Cerebellar cortex (tissue), 1 donor: ENCODE measurements at places on chromosomes 6 and 20.
A peak's percentile ranks its signal among the peaks of the same experiment; 100 is the strongest.

DNA sequence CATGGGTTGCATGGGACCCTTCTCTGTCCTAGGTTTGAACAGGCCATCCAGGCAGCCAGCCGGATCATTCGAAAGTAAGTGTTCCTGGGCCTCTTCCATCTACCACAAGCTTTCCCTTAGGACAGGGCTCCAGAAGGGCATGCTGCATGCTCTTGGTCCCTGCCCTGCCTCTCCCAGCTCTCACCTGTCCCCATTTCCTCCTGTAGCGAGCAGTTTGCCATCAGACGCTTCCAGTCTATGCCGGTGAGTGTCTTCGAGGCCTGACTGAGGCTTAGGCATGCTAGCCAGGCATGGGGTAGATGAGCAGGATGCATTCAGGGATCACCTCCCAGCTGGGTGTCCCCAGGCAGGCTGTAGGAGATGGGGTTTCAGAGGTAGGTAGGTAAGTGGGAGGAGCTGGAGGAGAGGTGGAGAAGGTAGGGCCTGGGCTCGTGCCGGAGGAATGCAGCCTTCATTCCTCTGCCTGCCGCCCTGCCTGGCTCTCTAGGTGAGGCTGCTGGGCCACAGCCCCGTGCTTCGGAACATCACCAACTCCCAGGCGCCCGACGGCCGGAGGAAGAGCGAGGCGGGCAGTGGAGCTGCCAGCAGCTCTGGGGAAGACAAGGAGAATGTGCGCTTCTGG, 4.3 kb downstream of the CDC25B start:
- DNase-seq: no peak

DNA sequence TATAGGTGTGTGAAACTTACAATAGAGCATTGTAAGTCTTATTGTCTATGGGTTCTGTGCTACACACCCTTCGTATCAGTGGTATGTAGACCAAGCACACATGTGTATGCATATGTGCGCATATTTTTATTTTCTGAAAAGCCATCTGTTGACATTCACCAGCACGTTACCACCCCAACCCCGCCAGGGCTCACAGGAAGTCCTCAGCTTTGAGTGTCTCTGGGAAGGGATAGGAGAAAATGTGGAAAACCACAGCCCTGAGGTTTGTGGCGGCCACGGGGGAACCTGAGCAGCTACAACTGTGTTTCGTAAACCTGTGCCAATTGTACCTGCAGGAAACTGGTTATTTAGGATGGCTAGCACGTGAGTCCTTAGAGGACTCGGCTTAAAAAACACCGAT, 123.3 kb upstream of the PHACTR3 start:
- DNase-seq: no peak

DNA sequence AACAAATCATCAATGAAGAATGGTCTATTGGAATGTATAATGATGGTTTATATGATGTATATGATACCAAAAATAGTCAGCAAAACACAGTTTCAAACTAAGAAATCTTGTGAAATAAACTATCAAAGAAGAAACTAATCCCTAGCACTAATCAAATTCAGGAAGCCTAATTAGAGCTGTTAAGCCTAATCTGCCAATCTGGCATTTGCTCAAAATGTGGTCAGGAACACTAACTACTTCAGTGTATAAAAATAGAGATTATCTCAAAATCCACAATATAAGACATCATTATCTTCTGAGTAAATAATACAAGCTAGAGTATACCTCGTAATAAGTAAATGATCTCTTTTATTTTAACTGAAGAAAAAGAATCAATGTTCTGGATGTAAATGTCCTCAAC, 12.8 kb upstream of the AKAP7 start:
- no peak for DNase-seq

DNA sequence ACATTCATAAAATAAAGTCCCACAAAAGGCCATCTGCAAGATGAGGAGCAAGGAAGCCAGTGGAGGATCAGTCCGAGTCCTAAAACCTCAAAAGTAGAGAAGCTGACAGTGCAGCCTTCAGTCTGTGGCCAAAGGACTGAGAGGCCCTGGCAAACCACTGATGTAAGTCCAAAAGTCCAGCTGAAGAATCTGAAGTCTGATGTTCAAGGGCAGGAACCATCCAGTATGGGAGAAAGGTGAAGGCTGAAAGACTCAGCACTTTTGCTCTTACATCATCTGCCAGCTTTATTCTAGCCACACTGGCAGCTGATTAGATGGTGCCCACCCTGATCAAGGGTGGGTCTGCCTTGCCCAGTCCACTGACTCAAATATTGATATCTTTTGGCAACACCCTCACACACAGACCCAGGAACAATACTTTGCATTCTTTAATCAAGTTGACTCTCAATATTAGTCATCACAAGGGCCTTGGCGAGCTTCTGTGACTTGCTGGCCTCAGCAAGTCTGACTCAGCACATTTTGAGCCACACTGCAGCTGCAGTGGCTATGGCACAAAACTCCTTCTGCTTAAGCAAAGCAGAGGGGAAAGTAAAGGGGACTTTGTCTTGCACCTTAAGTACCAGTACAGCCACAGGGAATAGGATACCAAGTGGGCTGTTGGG, 1370.3 kb upstream of the CITED2 start:
- DNase-seq: no peak

DNA sequence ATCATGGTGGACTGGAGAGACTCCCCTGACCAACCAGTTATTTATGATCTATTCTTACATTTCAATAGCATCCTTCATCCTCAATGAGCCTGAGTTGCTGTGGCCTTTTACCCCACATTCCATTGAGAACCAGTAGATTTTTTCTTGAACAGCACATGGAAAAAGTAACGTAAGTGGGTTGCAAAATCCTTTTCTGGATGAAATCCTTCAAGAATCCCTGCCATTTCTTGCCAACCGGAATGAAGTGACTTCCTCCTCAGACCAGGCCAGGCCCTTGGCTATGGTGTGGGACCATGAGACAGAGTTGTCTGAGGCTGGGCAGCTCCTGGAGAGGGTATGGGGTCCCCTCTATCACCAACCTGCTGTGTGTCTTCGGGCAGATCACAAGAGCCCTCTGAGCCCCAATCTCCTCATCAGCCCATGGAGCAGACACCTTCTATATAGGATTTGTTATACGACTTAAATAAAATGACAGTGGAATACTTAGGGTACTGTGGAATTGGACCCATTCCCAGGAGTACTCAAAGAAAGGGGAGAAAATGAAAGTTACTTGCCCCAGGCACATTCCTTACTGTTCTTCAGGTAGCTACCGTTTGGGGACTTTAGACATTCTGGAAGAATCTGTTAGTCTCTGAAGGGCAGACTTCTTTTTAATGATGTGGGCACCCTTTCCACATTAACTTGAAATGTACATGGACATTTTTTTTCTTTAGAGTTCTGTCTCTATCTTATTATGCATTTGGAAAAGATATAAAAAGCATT, 10.9 kb downstream of the EYA2 start:
- DNase-seq: no peak

GRCh38 chr6:36671687-36672375, 6.7 kb upstream of the CDKN1A start:
- DNase-seq: no peak

DNA sequence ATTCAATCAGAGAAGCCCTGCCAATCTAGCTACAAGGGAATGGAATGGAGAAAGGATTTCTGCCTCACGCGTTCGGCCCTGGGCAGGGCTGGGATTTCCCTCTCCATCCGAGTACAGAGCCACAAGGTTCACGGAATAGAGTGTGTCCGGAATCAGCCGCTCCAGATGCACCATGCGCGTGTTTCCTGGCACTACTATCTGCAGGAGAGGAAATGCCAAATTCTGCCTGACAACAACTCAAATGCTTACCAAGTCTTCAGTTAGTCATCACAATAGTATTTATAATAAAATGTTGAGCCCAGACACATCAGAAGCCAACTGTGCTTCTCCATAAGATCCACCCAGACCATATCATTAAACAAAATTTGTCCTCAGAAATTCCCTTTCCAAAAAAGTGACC, 75.1 kb downstream of the COL12A1 start:
- no peak for DNase-seq

DNA sequence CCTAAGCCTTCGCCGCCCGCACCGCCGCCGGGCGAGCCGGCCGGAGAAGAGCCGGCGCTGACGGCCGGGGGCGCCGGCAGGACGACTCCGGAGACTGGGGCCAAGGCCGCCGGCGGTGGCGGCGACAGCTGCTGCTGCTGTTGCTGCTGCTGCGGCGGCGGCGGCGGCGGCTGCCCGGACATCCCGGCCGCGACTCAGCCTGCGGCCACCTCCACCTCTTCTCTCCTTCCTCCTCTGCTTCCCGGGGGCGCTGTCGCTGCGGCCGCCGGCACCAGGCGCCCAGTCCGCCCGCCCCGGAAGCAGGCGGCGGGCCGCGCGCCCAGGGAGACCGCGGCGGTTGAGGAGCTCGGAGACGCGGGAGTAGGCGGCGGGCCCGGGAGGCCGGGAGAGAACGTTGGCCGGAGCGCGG, 307 bp downstream of the RANBP9 start:
- no peak for DNase-seq

GRCh38 chr6:146041282-146041681, 12.4 kb downstream of the GRM1 start:
- no peak for DNase-seq

- DNase-seq: no peak
Observed at GRCh38 chr20:53595018-53595378, 1.4 kb upstream of the ZNF217 start.

DNA sequence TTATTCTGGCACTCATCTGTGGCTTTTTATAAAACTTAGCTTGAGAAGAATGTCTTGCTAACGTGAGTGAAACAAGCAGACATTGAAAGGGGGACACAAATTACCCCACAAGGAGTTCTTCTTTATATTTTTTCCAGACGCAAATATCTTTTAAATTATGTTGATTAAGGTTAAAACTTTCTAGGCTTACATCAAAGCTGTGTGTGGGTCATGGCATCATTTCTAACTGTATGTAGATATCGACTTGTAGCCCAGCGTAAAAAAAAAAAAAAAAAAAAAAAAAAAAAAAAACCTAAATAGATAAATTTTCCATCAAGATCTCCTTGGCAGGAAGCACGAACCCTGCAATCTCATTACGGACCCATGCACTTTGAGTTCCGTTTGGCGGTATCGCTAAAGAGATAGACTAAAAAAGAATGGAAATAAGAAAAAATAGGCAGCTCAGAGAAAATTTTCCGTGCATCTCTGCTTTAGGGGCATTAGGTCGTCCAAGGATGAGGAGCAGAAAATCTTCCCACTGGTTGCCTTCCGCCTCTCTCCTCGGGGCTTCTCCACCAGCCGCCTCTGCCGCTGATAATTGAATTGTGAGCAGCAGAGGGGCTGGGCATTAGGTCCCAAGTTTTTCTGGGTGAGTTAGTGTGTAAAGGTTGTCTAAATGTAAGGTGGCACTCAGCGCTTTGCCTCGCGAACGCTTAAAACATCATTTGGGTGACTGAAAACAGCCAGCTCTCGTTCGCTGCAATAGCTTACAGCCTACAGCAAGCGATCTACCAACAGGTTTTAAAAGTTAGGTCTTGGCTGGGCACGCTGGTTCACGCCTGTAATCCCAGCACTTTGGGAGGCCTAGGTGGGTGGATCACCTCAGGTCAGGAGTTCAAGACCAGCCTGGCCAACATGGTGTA, 194.0 kb downstream of the TRIM27 start:
- DNase-seq: no peak

- no peak for DNase-seq
Observed at GRCh38 chr6:144263786-144264185, 21.3 kb upstream of the UTRN start.

- DNase-seq: no peak
Observed at GRCh38 chr6:112054555-112055190, 769 bp downstream of the CCN6 start.

- peak; percentile 24 for DNase-seq
Observed at GRCh38 chr20:35952480-35953386, 1.6 kb downstream of the SCAND1 start.

DNA sequence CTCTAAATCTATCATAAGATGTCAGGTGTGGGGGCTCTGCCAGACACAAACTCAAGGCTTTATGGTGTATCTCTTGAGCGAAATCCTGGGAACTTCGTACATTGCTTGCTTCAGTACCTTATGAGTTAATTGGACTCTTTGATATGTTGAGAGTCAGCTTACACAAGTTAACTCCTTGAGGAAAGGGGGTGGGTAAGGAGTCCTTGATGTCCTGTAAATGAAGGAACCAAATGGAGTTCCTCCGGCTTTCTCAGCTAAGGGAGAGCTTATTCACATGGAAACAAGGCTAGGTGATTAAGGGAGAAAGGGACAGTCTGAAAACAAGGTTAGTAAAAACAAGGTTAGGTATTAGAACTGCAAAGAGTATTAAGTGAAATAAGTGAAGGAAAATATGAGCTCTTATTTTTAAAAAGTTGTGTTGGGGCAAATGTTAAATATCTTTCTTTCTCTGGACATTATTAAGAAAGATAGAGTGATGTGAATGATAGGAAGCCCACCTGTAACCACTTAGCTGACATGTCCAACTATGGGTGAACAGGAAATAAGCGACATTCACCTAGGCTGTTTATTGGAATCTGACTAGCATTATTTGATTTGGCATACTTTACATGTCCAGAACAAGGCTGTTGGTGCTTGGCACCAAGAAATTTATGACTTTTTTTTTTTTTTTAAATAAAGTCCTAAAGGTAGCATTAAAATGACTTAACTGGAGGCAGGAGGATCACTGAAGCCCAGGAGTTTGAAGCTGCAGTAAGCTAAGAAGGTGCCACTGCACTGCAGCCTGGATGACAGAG, 26.5 kb downstream of the GTF2H5 start:
- DNase-seq: no peak

- no peak for DNase-seq
Observed at GRCh38 chr6:137155830-137156229, 17.6 kb downstream of the IL22RA2 start.

GRCh38 chr6:29439006-29439405, at the start of gene OR10C1:
OR10C1 (plus strand) TSS chr6:29439306; CDS start chr6:29440016, 710 bp downstream.
- no peak for DNase-seq

GRCh38 chr20:61112515-61112914, 139.5 kb upstream of the CDH4 start:
- no peak for DNase-seq

DNA sequence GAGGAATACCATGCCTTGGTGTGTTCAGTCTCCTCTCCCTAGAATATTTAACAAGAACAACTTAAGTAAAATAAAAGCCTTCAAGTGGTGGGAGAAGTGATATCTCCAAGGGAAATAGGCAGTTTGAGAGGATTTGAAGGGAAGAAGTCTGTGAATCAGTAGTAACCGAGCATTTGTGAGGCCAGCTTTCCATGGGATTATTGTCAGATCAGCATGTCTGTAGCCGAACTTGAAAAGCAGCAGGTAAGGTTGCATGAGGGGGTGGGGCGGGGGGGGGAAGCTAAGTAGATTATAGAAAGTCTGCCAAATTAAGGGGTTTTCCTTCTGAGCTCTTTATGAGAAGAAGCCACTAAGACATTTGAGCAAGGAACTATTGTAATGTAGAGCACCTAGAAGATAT, 92.6 kb downstream of the GRIK2 start:
- no peak for DNase-seq

DNA sequence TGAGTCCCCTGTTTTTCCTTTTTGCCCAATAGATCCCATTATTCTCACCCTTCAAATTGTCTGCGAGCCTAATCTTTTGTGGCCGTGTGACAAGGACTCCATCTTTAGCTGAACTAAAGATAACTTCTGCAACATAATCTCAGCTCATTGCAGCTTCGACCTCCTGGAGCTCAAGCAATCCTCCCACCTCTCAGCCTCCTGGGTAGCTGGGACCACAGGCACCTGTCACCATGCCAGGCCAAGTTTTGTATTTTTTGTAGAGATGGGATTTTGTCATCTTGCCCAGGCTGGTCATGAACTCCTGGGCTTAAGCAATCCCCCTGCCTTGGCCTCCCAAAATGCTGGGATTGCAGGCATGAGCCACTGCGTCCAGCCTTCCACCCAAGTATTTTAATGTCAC, 161.0 kb downstream of the GJA1 start:
- no peak for DNase-seq

GRCh38 chr20:845941-846893, 12.7 kb downstream of the FAM110A start:
- no peak for DNase-seq

- DNase-seq: no peak
Observed at GRCh38 chr6:67653561-67653960, 981.5 kb upstream of the ADGRB3 start.
